ENCODE measurements at places on chromosomes 4 and X. TPM values are rescaled to one million over a fixed set of nuclear protein-coding genes. Genes with fewer than 3 reads are reported as not detected.

DNA sequence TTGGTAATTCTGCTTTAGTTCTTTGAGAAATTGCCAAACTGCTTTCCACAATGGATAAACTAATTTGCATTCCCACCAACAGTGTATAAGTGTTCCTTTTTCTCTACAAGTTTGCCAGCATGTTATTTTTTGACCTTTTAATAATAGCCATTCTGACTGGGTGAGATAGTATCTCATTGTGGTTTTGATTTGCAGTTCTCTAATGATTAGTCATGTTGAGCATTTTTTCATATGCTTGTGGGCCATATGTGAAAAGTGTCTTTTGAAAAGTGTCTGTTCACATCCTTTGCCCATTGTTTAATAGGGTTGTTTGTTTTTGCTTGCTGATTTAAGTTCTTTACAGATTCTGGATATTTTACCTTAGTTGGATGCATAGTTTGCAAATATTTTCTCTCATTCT, 25.9 kb downstream of the ENPEP start:
- DNase-seq: no peak

DNA sequence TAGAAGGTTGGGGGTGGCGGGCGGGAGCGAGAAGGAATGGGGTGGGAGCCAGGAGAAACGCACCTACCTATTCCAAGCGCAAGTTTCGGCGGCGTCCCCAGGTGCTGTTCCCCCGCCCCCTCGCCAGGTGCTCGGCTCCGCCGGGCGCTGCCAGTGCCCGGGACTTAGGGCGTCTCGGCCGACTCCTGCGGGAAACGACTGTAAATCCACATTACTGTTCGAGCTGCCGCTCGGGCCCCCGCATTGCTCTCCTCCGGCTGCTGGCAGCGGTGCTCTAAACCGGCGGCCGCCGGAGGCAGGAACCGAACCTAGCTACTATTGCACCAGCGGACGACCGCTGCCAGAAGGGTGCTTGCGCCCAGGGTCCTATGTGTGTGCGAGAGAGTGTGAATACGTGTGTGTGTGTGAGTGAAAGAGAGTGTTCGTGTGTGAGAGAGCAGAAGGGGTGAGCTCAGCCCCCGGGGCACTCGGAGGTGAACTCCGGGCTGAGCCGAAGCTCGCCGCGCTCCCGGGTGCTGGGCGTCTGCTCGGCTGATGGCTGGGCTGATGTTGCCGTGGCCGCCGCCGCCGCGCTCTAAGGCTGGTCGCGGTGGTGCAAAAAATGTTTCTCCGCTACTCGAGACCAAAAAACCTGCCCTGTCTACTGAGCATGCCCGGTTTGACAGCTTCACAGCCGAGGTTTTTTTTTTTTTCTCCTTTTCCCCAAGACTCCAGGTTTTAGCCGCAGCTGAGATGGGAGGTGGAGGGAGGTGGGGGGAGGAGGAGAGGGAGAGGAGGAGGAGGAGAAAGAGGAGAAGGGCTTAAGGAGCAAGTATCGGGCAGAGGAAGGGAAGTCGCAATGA, 115.7 kb upstream of the TEX13C start:
- no peak for DNase-seq

- no peak for DNase-seq
These were observed 12.1 kb downstream of the PPA2 start for GRCh38 chr4:105461621-105462382.

DNA sequence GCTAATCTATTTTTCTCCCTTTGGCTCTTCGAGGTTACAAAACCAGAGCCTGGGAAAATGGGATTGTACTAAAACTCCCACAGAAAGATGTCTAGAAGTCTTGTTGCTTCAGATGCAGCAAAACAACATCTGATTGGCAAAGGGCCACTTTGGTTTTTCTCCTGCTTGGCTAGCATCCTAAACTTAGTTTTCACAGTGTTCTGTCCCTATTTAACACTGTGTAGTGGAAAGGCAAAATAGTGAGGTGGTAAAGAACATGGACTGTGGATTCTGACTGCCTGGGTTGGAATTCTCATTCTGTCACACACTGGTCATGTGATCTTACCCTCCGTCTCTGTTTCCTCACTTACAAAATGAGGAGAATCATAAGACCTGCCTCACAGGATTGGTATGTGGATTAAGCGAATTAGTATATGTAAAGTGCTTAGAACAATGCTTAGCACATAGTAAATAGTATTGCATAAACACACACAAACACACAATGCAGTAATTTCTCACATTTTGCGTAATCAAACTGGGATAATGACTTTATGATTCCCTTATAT, 23.5 kb downstream of the TIGD2 start:
- no peak for DNase-seq

- DNase-seq: no peak
These were observed 2.3 kb downstream of the CXCL8 start for GRCh38 chr4:73742490-73743160.

- DNase-seq: no peak
These were observed 171.7 kb downstream of the PDGFRA start for GRCh38 chr4:54400802-54401201.

DNA sequence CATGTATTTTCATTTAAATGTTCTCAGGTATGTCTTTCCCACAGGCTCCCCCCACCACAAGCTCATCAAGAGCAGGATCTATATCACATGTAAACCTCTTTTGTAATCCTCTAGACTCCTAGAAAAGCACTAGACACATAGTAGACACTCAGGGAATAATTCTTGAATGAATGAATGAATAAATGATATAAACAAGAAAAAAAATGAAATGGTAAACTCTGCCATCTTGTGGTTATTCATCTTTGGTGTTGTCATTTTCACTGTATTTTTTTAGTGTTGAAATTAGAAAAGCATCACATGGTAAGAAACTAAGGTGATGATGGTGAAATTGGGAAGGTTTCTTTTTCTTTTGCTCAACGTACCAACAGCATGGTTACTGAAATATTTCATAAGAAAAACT, 34.2 kb upstream of the C1GALT1C1 start:
- DNase-seq: no peak

DNA sequence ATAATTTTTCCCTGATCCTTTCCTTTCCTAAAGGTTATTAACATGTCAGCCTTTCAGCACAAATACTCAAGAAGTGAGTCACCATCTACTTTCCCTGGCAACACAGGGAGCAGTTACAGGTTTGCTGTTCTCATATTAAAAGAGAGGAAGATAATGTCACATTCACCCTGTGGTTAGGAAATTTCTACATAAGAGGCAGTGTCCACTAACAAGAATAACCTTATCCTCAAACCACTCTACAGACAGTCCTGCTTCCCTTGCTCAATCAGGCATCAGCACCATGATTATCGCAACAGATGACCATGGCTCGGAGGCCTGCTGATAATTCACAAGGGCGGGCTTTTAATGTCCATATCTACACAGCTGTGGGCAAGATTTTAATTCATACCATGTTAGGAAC, 30.9 kb downstream of the RNF150 start:
- DNase-seq: no peak

- DNase-seq: no peak
These were observed 119.3 kb downstream of the LDB2 start for GRCh38 chr4:16779028-16779675.

- DNase-seq: no peak
These were observed 347.7 kb downstream of the HS3ST1 start for GRCh38 chr4:11081006-11081405.

- DNase-seq: no peak
These were observed 268.7 kb upstream of the VCX3A start for GRCh38 chrX:6803607-6804006.

DNA sequence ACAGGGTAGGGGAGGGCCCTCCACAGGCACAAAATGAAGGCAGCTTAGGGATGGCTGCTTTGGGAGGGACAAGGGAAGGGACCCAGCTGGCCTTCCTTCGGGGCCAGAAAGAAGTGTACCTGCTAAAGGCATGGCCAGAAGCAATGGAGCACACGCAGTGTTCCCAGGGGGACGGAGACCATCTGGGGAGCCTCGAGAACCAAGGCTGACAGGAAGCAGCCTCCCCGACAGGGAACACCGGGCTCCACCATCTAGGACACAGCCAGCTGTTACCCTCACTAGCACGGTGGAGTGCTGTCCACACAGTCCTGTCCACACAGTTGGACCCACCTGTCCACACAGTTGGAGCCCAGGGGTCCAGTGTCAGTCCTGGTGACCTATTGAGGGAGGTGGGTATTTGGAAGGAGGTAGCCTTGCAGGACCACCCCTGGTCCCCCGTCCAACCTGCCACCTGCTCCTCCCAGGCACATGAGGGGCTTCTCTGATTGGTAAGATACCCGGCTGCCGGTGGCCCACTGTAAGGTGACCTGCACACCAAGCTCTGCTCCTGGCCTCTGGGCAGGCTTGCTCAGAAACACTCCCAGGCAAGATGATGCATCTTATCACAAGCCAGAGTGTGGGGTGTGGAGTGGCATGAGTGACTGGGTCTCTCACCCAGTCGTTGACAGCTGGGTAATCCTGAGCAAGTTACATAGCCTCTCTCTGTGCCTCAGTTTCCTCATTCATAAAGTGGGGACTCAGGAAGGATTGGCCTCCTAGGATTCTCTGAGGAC, 20.5 kb upstream of the AFAP1 start:
- no peak for DNase-seq

- DNase-seq: no peak
These were observed 49.9 kb downstream of the ELF4 start for GRCh38 chrX:130060122-130061069.

GRCh38 chr4:62256479-62256878, 1056.4 kb downstream of the ADGRL3 start:
- no peak for DNase-seq

DNA sequence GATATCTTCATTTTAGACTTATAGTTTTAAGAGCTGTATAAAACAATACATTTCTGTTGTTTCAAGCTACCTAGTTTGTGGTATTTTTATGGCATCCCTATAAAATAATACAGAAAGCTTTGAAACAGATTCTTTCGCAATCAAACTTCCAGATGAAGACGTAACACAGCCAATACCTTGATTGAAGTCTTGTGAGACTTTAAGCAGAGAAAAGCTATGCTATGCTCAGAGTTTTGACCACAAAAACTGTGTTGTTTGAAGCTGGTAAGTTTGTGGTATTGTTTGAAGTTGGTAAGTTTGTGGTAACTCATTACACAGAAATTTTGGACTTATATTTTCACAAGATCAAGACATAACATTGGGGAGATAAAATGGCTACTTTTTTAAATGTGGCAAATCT, 201.8 kb upstream of the UGT8 start:
- no peak for DNase-seq

GRCh38 chr4:145490361-145490760, 8.7 kb downstream of the SMAD1 start:
- no peak for DNase-seq

DNA sequence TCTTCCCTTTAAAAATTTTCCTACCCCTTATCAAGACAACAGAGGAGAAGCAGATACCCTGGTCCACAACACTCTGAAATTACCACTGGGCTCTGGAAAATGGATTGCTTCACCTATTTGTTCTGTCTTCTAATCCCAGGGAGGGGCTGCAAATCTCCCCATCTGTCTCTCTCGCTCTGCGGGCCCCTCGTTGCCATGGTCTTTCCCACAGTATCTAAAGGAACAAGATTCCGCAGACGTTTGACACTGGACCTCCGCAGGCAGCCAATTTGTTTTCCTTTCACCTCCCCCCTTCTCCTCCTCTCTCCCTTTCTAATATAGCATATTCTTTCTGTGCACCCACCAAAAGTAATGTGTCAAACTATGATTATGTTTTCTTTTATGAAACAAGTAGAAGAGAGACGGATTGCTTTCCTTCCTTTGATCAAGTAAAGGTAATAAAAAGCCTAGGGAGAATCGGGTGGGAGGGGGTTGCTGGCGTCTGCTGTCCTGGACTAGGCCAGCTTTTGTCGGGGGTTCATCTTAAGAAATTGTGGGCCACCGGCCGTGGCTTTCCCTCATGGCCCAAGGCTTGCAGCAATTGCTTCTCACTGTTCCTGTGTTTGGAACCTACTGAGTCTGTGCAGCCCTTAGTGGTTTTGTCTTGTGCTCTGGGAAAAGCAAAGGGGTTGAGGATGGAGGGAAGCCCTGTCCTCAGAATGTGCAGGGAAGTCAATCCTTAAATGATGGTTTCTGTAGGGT, 81.0 kb downstream of the MGST2 start:
- DNase-seq: no peak

DNA sequence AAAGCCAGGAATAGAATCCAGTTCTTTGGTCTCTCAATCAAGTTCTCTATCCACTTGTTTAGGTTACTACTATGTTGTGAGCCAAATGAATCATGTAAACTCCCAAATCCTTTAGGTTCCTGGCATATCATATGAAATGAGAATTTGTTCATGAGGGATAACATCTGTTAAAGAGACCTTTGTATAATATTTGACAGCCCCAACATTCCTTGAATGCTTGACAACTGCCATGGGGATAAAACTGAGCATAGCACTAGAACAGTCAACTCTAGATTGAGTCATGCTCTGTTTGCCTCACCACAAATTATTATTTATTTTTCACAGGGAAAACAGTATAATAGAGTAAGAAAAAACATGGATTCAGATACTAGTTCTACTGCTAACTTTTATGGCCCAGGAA, 93.3 kb downstream of the NAA11 start:
- DNase-seq: no peak

DNA sequence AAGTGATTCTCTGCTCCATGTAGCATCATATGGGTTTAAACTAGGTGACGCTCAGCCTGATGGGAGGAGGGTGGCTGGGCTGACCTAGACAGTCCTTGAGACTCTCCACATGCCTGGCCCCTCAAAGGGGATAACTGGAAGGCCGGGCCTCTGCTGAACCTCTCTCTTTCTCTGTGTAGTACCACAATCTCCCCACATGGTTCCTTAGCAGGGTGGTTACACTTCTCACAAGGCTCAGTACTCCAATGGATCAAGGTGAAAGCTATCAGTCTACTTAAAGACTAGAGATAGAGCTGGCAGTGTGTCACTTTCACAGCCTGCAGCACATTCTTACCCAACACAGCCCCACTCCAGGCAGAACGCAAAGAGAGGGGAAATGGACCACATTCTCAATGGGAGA, 80.4 kb downstream of the LDB2 start:
- no peak for DNase-seq

- DNase-seq: no peak
These were observed 2.9 kb downstream of the GNRHR start for GRCh38 chr4:67751260-67751659.

Gene ARX
- not detected for total RNA-seq

Gene CITED1
- total RNA-seq: not detected

Gene POU3F4
- not detected for total RNA-seq

Gene WFS1
- 4.6 TPM for total RNA-seq

Gene MID2
- total RNA-seq: not detected

Gene HCCS
- 30.0 TPM for total RNA-seq

Gene TBX22
- total RNA-seq: not detected

Gene PCDH18
- 1.4 TPM for total RNA-seq

Gene CSTF2
- total RNA-seq: 35.2 TPM

Gene AGTR2
- total RNA-seq: not detected

Gene PPARGC1A
- total RNA-seq: not detected

Gene SOX3
- total RNA-seq: not detected

Gene BEX3
- 0.27 TPM for total RNA-seq

Gene NUDT11
- not detected for total RNA-seq

Gene S100P
- 0.90 TPM for total RNA-seq

Gene ZNF827
- total RNA-seq: 24.4 TPM
